Left renal pelvis (tissue), 4 donors: ENCODE measurements at places on chromosomes 5 and 9. TPM values are rescaled to one million over a fixed set of nuclear protein-coding genes. Genes with fewer than 3 reads are reported as not detected.

- DNase-seq = no peak
These were observed 71.8 kb downstream of the C9orf50 start for GRCh38 chr9:129549139-129549538.

DNA sequence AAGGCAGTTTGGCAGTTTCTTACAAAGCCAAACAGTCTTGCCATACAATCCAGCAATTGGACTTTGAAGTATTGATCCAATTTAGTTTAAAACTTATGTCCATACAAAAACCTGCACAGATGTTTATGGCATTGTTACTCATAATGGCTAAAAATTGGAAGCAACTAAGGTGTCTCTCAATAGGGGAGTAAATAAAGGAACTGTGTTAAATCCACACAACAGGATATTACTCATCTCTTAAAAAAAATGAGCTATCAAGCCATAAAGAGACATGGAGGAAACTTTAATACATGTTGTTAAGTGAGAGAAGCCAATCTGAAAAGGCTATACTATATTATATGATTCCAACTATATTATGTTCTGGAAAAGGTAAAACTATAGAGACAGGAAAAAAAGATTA is 313.6 kb upstream of the CD180 start:
- no peak for DNase-seq

DNA sequence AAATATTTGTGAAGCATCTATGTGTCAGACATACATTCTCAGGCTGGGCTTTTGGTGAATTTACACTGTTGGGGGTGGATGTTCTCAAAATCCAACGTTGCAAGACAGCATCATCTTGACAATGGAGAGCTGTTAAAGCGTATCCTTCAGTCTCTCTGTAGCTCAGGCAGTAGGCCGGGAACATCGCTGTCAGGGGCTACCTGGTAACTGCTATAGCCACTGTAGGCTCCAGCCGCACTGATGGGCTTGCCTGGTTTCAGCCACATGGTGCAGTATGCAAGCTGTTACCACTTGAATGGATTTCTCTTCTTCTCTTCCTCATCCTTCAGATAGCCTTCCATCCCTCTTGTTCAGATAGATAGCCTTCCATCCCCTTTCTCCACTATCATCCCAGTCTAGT is 51.7 kb downstream of the DRD1 start:
- DNase-seq = no peak

GRCh38 chr5:29697785-29698414 is 1495.6 kb upstream of the CDH6 start:
- no peak for DNase-seq

DNA sequence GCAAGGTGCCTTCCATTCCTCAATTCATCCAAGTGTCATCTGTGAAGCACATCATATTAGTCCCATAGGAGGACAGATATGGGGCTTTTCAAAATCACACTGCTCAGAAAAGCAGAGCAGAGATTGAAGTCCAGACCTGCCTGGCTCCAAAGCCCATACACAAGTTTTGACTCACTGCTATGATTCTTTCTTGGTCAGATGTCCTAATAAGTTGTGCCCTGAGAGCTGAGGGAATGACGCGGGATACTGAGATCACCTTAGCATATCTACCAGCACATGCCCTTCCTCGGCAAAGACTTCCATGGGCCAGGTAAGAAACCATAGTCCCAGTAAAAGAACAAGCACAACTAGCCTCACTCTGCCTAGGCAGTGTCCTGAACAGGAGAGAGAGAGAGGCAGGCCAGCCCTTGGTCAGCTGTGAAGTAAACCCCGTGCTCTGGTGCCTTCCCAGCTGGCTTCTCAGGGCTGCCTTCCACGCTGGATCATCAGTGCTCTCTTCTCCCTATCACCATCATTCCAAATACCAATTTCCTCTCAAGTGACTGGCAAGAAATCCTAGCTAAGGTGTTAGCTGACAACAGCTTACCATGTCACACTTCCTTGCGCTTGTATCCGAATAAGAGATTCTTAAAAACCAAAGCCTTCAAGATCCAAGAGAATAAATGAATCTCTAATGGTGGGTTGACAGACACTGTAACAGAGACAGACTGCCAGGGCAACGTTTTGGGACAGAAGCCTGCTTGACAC is 73.2 kb downstream of the SIL1 start:
- no peak for DNase-seq

DNA sequence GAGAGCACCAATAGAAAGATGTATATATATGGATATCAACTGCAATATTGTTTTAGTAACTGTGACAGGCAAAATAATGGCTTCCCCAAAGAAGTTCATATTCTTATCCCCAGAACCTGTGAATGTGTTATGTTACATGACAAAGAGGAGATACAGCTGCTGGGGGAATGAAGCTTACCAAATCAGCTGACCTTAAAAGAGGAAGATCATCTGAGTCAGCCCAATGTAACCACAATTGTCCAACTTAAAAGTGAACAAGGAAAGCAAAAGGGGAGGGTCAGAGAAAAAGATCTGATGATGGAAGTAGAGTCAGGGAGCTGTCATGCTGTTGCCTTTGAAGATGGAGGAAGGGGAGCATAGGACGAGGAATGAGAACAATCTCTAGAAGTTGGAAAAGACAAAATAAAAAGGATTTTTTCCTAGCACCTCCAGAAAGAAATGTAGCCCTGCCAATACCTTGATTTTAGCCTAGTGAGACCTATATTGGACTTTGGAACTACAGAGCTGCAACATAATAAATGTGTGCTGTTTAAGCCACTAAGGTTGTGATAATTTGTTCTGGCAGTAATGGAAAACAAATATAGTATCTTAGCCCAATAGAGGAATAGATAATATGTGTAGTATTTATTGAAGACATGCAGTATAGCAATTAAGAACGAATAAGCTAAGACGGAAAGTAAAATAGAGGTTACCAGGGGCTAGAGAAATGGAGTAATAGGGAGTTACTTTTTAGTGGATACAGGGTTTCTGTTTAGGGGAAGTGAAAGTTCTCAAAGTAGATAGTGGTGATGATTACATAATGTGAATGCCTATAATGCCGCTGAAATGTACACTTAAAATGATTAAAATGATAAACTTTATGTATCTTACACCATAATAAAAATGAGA is 115.9 kb downstream of the PIK3R1 start:
- DNase-seq = no peak

GRCh38 chr5:115116001-115116400 is 53.7 kb downstream of the TRIM36 start:
- DNase-seq = no peak

DNA sequence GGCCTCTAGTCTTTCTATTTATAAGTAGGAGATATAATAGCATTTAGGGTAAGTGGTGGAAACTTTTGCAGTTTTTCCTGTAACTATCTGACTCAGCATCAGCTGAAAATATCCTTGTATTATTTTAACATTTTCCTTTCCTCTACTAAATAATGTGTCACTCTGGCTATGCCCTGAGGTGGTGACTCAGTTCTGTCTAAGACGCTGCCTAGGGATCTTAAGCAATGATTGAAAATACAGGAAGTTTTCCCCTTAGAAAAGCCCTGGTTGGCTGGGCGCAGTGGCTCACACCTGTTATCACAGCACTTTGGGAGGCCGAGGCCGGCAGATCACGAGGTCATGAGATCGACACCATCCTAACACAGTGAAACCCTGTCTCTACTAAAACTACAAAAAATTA is 9.3 kb upstream of the EDIL3 start:
- no peak for DNase-seq

DNA sequence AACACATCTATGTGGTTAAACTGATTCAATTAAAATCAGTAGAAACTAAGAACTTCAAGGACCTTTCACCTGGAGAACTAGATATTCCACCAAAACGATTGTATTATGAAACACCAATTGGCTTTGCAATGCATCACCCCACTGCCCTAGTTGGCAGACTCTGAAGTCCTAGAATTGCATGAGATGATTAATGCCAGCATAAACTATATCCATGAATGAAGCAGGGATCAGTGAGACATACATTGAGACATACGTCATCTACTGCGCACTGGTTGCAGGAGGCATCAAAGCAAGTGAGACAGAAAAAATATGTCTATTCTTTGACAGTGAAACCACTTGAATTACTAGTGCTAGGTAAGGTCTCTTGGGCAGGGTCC is 9.7 kb upstream of the ZNF354A start:
- no peak for DNase-seq

DOCK8 gene
- polyA plus RNA-seq = 13.3 TPM

EMB gene
- 5.1 TPM for polyA plus RNA-seq

RGS7BP gene
- polyA plus RNA-seq = 8.3 TPM

AHRR gene
- polyA plus RNA-seq = 2.9 TPM
